ENCODE measurements at places on chromosomes 7 and 10. TPM values are rescaled to one million over a fixed set of nuclear protein-coding genes. Genes with fewer than 3 reads are reported as not detected.

MBL2 gene
- not detected for total RNA-seq

RPP30 gene
- total RNA-seq = 101 TPM

TAS2R41 gene
- 0.10 TPM for total RNA-seq

C7orf57 gene
- total RNA-seq = 0.85 TPM

KCNH2 gene
- total RNA-seq = 9.5 TPM

SSMEM1 gene
- not detected for total RNA-seq
